AG09319 (cell line): ENCODE measurements at places on chromosomes 11 and 22.
A peak's percentile ranks its signal among the peaks of the same experiment; 100 is the strongest.

GRCh38 chr11:41005986-41006385, 453.5 kb downstream of the LRRC4C start:
- DNase-seq: no peak

DNA sequence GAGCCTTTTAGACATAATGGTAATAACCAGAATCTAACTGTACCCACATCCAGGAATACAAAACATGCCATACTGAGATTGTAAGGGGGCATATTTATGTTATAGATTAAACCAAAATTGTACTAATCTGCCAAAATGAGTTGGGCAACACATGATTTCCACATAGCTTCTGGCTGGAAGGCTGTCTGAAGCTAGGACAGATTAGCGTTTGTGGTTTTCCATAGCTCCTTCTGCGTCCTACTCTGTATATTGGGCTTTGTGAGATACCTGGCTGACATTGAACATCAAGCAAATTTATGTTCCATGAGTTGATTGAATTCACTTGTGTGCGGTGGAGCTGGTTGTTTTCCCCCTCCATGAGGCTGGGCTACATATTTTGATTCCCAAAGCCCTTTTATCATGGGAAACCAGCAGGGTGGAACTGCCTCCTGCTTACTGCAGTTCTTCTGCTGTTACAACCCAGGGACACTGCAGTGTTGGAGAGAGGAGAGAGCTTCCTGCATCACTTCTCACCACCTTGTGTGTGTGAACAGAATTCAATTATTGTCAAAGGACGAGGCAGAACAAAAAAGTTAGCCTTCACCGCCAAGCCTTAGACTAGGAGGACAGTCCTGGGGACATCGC, 114.9 kb downstream of the C11orf91 start:
- DNase-seq: no peak

DNA sequence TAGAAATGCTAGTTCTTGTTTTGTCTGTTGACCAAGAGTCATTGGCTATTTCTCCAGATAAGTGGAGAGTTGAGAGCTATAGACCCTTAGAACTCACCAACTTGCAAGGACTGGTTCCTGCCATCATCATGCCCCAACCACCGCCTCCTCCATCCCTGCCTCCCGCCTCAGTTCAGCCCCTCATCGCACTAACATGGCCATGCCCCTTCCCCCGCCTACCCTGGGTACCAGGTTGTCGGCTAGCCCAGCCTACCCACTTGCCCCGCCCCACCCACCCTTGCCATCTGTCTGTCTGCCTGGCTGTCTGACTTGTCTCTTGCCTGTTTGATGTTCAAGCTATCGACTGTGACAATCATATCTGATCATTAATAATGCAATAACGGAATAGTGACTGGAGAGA, 154.1 kb downstream of the TRIM29 start:
- DNase-seq: no peak

DNA sequence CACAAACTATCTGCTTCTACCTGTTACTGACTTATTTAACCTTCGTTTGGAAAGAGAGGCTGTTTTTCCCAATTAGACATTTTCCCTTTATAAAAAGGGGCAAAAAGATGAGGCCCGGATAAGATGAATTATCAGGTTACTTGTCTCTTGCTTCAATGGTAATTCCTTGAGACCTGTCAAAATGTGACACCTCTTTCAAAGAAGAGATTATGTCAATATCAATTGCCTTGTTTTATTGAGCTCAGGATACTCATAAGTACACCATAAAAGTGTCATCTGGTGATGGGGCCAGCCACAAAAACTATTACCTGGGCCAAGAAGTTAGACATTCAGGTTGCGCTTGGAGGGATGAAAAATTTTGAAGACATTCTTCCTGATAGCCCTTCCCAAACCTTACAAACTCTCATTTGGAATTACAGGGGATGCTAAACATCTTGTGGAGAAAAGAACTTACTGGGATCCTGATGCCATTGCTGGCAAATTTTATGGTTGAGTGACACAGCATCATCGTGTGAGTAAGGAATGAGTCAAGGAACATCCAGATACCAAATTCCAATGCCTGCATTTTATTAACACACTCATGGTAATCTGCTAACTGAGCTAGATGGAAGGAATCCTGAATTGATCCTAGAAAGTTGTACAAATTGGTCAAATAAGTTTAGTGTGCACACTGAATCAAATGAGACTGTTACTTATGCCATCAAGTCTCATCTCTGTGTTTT, 1071.2 kb downstream of the LRRC4C start:
- DNase-seq: peak; percentile 12

DNA sequence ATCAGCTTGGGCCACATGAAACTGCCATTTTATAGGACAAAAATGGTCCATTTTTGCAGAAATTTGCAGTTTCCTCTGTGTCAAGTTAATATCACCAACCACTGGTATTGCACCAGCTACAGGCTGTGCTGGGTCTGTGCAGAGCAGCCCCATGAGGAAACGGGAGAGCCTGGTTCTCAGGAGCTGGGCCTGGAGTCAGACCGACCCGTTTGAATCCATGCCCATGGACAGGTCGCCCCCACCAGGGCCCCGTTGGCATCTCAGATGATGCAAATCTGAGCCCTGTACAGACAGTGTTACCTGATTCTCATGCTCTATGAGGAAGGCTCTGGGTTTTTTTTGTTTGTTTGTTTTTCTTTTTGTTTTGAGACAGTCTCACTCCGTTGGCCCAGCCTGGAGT, 9.8 kb upstream of the SEC14L6 start:
- DNase-seq: no peak

DNA sequence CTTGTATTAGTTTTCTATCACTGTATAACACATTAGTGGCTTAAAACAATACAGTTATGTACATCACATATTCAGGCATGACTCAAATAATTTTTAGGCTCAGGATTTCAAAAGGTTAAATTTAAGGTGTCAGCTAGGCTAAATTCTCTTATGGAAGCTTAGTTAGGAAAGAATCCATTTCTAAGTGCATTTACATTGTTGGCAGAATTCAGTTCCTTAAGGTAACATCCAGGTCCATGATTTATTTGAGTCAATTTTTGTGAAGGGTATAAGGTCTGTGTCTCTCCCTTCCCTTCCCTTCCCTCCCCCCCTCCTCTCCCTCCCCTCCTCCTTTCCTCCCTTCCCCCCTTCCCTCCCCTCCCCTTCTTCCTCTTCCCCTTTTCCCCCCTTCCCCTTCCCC, 399.0 kb upstream of the CNTN5 start:
- no peak for DNase-seq

DNA sequence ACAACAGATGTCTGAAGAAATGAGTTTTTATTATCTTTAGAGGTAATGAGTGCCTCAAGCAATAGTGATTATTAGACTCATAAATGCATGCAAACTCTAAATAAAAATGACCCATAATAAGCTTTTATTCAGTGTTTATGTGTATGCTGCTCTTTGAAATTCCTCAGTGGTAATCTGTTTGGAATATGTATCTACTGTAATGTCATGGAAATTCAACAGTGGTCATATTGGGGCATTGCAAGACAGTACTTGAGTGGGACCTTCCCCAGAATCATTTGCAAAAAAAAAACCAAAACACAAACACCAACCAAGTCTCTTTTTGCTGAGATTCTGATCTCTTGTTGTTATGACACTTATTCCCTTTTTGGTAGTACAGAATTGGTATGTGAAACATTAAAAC, 35.0 kb downstream of the DNAJC24 start:
- DNase-seq: no peak

GRCh38 chr11:82895437-82896091, 4.7 kb downstream of the PRCP start:
- no peak for DNase-seq

DNA sequence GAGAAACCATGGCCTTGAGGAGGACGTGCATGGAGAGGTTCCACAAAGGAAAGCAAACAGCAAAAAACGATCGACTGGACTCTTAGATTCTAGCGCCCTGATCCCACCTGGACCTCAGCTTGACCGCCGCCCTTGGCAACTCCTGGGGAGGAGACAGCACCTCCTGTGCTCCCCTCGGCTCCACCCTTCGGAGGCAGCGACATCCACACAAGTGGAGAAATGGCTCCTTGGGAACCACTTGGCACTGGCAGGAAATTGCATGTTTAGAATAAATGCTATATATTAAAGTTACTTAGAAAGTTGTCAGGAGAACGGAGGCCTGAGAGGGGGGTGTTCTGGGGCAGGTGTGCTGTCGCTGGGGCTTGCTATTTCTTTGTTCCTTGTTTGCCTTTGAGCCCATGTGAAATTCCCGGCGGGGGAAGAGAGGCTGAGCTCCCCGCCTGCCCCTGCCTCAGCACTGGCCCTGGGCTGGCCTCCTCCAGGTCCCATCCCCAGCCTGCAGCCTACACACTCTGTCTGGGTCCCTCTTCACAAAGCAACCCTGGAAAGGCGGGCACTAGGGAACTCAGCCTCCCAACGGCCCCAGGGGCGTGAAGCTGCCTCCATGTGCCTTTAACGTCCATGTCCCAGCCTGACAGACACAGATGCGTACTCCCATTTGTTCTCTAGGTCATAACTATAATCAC, 395.3 kb downstream of the BRD1 start:
- DNase-seq: no peak

DNA sequence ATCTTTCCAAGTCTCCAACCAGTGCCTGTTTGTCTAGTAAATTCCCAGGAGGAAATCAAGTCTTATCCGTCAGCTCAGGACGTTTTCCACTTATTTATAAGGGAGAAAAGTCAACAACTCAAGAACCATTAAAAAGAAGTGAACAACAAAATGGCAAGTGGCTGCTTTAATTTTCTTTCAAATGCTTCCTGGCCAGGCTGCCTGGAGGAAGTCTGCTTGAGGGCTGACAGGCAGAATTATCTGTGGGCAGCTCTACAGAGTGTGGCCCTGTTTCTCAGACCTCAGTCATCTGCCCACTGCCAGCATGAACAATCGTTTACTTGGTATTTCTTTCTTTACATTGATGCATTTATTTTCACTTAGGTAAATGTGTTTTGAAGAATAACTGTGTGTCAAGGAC, 281.9 kb upstream of the ISX start:
- DNase-seq: no peak

GRCh38 chr11:70522593-70523311, 124.4 kb downstream of the CTTN start:
- DNase-seq: no peak

DNA sequence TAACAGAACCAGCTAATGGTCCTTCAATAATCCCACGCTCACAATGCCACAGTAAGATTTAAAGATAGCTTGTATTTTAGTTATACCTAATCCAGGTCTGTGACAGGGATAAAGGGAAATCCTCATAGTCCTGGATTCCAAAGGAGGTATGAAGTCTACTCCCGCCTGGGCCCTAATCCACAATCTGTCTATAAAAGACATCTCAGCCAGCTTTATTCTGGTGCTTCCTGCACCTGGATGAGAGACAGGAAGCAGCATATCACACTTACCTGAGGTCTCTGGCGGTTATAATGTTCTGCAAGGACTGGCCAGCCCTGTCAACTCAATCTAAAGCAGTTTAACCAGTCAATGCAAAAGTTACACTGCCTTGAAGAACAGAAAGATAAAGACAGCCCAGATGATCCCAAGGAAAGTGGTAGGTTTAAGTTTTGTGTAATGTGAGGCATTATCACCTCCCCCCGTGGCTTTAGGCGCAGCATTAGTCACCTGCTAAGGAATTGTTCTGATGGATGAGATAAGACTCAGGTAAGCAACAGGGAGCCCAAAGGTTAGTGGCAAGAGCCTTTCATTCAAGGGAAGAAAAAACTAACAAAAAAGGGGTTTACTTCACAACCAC, 57.6 kb downstream of the PLEKHA7 start:
- no peak for DNase-seq

- no peak for DNase-seq
Observed at GRCh38 chr11:120184371-120184945, 26.4 kb upstream of the OAF start.

DNA sequence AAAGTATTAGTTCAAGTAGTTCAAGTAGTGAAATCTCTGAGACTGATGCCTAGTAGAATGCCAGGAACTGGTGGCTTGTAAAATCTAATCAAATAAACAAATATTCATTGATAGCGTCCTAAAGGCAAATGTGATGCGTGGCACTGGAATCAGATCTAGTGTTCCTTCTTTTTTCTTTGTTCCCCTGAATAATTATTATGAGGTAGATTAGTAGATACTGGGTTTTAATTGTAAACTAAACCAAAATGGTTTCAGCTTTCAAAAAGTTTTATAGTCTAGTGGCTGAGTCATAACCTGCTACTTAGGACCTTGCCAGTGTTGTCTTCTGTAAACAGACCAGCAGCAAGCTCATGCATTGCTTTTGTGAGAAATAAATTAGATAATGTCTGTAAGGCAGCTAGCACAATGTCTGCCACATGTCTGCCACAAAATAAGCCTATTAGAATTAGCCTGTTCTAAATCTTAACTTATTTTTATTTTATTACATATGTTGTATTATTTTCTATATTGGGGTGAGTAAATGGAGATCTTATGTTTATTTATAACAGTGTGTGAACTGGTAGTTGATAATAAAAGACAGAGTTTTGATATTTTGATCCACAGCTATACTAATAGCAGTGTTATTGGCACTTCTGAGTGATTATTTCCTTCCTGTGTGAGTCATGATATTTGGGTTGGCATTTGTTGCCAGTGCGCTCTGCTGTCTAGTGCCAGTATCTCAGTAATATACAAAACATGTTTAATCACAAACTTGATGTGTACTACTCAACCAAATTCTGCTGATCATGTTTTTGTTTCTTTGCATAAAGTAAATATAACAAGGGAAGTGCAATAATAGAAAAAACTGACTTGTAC, 135.7 kb downstream of the TMEM135 start:
- DNase-seq: no peak

DNA sequence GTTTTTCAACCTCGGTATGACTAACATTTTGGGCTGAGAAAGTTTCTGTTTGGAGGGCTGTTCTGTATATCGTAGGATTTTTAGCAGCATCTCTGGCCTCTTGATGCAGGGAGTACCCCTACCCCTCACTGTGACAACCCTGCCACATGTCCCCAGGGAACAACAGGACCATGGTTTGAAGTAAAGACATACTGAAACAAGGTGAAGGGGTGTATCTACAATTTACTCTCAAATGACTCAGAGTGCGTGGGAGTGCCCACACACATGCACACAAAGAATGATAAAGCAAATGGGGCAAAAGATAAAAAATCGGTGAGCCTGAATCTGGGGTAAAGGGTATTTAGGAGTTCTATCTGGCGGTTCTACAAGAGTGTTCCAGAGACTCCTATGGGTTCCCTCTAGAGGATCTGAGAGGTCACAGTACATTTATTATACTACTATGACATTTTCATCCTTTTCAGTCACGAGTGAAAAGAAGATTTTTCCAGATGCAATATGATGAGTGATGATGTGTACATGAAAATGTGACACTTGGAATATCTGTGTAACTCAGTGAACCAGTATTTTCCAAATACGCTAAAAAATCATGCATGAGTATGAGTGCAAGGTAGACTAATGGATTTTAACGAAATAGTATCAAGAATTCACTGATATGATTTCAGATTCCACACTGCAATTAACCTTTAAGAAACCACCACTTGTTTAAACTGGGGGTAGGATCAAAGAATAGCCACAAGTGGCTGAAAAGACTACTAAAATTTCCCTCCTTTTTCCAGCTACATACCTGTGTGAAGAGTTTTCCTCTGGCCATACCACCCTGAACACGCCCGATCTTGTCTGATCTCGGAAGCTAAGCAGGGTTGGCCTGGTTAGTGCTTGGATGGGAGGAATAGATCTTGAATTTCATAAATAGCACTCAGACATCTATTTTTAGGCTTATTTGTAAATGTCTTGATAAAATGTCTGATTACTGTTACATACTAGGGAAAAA, 56.3 kb upstream of the YPEL1 start:
- no peak for DNase-seq
